ENCODE measurements at places on chromosomes 13 and 19.
A peak's percentile ranks its signal among the peaks of the same experiment; 100 is the strongest.

DNA sequence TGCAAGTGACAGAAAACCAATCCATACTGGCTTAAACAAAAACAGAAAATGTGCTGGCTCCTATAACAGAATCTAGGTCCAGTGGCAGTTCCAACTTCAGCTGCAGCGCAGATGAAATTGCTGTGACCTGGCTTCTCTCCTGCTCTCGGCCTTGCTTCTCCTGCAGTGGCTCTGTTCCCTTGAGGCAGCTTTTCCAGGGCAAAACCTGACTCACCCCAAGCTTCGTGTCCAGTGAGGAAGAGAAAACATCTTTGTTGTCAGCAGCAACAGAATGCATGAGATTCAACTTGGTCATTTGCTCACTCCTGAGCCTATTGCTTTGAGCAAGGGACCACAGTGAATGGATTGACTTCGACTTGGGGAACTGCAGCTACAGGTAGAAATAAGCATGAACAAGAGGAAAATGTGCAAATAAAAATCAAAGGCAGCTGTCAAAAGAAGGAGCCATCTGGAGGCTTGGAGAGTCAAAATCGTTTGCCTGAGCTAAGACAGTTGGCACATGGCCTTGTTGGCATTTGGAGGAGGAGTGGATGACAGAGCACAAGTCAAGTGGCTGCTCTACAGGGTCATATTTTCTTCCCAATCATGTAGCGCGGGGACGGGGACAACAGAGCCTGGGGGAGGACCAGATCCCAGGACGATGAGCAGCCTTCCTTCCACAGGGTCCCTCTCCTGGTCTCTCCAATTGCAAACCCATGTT is 523.4 kb downstream of the FGF9 start:
- peak; percentile 89 for DNase-seq

GRCh38 chr19:54364775-54365257 is at the start of gene LAIR1:
Gene LAIR1, minus strand, starts transcription at chr19:54364931. Its CDS starts 127 bp downstream, at chr19:54364804.
- DNase-seq: no peak

- no peak for DNase-seq
These were observed 180.6 kb downstream of the FOXO1 start for GRCh38 chr13:40485611-40486517.

DNA sequence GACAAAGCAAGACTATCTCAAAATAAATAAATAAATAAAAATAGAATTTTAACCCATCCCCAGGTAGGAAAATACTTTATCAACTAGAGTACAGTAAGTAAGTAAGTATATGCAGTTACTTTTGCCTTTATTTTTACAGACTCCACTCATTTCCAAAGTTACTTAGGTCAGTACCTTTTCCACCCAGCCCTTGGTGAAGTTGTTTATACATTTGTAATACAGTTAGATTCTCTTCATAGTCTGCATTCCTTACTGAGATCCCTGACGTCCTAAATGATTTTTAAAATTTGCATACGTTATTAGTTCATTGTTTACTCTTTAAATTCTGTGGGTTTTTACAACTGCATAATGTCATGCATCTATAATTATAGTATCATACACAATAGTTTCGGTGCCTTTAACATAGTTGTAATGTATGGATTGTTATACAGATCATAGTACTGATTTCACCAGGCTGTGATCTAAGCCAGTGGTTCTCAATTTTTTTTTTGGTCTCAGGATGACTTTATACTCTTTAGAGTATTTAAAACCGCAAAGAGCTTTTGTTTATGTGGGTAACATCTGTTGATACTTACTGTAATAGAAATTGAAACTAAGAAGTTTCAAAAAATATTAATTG is 10.4 kb downstream of the SETDB2 start:
- DNase-seq: no peak

GRCh38 chr19:32869966-32870573 is 503 bp upstream of the SLC7A9 start:
- no peak for DNase-seq

DNA sequence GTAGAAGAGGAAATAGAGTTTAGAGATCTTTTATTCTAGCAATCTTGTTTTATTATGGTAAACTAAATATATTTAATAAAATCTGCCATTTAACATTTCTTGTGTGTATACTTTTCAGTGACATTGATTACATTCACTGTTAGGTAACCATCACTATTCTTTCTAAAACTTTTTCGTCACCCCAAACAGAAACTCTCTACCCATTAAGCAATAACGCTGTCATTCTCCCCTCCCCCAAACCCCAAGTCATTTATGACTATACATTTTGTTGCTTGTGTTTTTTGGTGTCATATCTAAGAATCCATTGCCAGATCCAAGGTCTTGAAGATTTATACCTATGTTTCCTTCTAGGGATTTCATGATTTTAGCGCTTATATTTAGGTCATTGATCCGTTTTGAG is 10.6 kb downstream of the URI1 start:
- no peak for DNase-seq

Data from NCI-H524 treated with DMSO at 0.1 percent for 48 hours (cell line).